ENCODE measurements at places on chromosomes 1 and 21.
A peak's percentile ranks its signal among the peaks of the same experiment; 100 is the strongest.

DNA sequence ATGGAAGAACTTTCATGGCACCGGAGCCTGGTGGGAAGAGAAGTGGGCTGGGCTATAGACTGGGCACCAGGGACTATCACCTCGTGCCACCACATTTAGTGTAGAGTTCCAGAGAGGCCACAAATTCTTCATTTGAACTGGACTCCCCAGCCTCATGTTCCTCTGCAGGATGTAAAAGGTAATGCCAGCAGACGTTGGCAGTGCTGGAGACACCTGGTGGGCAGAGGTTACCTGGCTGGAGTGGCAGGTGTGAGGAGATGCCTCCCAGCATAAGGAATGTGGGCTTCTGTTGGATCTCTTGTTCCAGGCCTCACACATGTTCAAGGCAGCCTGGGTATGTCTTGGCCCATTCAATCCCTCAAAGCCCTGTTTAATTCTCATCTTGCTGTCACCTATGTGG lies 35.2 kb downstream of the TEX35 start:
- no peak for DNase-seq

GRCh38 chr21:31558962-31559367 lies 100.5 kb upstream of the SOD1 start:
- DNase-seq, result peak; percentile 91

DNA sequence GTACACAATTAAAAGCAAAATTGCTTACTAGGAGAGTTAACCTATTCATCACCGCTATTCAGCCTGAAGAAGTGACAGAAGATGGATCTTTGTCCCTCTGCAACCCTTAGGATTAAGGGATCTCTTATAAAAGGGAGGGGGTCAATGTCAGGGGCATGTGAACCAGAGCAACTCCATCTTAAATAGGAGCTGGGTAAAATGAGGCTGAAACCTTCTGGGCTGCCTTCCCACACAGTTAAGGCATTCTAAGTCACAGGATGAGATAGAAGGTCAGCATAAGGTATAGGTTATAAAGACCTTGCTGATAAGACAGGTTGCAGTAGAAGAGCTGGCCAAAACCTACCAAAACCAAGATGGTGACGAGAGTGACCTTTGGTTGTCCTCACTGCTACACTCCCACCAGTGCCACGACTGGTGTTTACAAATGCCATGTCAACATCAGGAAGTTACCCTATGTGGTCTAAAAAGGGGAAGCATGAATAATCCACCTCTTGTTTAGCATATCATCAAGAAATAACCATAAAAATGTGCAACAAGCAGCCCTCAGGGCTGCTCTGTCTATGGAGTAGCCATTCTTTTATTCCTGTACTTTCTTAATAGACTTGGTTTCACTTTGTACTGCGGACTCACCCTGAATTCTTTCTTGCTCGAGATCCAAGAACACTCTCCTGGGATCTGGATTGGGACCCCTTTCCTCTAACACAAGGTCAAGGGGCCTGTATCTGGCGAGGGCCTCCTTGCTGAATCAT lies 35.3 kb upstream of the NEK2 start:
- no peak for DNase-seq

GRCh38 chr1:8086055-8086454 lies 59.9 kb upstream of the ERRFI1 start:
- DNase-seq, result no peak

GRCh38 chr1:113904293-113904673 lies 316 bp downstream of the AP4B1 start:
- DNase-seq, result no peak
